ENCODE measurements at places on chromosomes 13 and 19.

DNA sequence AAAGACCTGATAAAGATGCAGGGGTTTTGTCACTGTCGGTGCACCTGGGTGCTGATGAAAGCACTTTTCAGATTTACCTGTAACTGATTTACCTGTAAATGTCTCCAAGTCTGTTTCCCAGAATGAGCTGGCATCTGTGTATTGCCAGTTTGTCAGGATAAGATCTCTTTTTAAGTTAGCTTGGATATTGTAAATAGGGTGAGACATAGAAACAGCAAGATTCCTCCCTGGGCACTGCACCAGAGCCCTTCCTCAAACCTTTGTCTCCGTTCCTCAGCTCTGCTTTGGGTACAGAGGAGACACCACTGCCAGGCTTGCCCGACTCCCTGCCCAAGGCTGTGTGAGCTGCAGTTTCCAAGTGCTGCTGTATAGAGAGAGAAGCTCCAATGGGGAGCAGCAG is 158.6 kb downstream of the TNFRSF19 start:
- no peak for DNase-seq

DNA sequence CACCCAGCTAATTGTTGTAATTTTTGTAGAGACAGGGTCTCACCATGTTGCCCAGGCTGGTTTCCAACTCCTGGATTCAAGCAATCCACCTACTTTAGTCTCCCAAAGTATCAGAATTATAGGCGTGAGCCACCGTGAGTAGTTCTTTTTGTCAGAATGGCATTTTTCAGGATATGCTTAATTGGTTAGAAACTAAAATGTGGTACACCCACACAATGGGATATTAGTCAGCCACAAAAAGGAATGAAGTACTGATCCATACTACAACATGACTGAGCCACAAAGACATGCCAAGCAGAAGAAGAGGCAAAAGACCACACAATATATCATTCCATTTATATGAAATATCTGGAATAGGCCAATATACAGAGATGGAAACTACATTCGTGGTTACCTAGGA is 41.7 kb upstream of the MAP3K10 start:
- DNase-seq, result peak; percentile 57

DNA sequence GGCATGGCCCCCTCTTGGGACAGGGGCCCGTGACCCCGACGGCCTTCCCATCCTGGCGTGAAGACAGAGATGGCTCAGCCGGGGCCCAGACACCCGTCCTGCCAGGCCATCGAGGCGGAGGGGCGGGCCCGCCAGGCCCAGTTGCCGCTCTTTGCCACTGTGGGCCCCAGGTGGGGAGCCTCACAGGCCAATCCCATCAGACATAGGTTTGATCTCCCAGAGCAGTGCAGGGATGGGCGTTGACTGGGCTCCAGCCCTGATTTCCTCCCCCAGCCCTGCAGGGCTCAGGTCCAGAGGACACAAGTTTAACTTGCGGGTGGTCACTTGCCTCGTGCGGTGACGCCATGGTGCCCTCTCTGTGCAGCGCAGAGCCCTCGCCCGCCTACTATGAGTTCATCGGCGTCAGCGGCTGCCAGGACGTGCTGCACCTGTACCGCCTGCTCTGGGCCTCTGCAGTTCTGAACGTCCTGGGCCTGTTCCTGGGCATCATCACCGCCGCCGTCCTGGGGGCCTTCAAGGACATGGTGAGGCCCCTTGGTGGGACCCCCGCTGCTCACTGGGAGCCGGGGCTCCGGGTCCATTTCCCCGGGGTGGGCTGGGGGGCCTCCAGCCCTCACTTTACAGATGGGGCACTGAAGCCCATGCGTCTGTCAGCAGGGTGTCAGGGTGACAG is 42.4 kb downstream of the TMEM255B start:
- no peak for DNase-seq

DNA sequence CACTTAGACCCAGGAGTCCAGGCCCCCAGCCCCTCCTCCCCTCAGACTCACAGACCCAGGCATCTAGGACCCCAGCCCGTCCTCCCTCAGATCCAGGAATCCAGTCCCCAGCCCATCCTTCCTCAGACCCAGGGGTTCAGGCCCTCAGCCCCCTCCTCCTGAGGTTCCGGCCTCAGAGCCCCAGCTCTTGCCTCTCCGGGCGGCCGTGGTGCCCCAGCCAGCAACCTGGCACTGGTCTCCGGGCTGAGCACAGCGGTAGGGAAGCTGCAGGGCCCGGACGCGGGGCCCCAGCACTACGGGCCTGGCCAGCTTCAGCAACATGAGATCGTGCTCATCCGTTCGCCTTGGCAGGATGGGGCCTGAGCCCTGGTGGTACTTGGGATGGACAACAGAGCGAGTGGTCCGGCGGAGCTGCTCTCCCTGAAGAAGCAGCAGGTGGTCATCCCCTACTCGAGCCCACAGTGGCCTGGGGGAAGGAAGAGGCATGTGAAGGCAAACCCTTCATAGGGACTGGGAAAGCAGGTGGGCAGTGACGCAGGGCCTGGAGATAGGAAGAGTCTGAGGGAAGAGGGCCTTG is 3.7 kb downstream of the KLK10 start:
- DNase-seq, result no peak

- no peak for DNase-seq
Observed at GRCh38 chr13:62704875-62705274, 1289.2 kb upstream of the PCDH20 start.

DNA sequence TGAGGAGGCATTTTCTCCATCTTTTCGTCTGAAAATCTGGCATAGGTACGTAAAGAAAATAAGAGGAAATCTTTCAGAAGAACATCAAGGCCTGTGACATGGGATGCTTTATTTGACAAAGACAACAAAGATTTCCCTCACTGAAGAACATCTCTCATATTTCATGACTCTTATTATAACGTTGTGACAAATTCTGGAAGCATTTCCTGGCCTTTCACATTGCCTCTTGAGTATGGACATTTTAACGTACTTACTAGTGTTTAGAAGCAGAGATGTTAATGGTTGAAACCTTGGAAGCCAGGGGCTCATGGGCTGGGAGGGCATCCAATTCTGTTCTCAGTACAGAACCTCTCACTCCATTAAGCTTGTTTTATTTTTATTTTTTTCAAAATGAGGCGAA is 210.8 kb downstream of the DCT start:
- DNase-seq, result no peak

DNA sequence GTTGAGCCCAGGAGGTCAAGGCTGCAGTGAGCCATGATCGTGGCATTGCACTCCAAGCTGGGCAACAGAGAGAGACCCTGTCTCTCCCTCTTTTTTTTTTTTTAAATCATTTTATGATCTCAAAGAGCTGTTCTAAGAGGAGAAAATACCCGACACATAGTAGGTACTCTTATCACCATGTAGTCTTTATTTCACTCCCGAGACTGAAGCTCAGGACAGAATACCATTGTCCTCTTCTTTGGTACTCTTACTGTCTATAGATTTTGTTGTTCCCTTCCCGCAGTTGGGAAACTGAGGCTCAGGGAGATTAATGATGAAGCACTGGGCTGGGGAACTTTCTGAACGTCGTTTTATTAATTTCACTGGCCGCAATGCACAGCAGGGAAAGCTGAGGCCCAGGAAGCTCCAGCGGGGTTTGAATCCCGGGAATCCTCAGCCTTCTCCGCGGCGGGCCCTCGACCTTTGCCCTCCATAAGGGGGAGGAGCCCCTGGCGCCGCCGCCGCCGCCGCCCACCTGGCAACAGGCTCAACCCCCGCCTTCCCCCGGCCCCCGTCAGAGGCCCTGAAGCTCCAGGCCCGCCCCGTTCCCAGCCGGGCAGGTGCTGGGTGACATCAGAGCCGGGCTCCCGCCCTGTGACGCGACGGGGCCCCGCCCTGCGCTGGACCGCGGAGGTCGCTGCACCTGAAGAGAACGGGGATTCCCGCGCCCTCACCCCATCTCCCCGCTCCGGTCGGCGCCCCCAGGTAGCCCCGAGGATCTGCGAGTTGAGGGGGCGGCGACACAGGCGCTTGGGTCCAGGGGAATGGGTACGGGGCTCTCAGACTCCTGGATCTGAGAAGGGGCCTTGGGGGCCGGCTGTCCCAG is 1.6 kb downstream of the MYH14 start:
- no peak for DNase-seq

GRCh38 chr19:12932392-12933286 is 872 bp downstream of the FARSA start:
- DNase-seq, result no peak

DNA sequence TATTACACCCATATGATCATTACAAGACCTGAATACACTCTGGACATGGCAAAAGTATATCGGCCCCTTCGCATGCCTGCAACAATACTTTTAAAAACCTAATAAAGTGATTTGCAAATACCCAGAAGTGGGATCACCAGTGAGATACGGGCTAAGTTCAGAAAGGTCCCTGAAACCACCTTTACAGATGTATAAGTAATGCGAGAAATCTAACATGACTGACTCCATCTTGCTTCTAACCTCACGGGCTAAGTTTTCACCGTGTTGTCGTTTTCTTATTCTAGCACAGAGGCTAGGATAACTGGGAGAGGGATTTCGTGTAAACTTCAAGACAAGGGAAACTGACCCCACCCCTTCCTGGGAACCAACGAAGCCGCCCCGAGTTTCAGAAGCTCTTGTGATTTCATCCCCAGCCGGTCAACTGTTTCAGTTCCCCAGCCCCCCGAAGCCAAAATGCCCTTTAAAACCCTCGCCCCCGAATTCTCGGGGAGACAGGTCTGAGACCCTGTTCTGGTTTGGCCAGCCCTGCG is 703 bp downstream of the NEK3 start:
- DNase-seq, result peak; percentile 47

DNA sequence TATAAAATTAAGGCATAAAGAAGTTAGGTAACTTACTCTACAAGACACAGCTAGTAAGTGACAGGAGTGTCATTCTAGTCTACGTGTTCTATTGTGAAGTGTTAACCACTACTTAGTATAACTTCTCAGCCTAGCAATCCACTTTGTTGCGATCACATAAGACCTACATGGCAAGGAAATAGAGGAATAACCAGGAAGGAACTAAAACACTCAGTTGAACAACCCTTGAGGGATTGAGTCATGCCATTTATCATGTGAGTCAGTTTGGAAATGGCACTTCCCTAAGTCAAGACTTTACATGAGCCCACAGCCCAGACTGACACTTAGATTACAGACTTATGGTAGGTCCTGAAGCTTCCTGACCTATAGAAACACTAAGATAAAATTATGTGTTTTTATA is 279.5 kb upstream of the PCDH20 start:
- peak; percentile 19 for DNase-seq

DNA sequence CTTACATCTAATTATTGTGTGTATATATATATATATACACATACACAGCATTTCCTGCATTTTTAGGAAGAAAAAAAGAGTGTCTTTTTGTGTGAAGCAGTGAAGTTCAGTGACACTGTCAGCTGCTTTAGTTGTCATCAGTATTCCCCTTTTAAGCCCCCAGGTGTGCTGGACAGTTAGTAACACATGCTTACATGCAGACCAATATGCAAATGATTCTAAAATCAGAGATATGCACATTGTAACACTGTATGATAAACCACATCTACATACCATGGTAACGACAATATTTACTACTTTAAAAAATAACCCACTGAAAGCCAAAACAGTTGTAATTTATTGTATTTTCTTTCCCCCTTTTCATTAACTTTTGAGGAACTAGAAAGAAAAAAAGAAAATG is 16.8 kb downstream of the LHFPL6 start:
- DNase-seq, result no peak

Data from suppressor macrophage treated with lipopolysaccharide for 1 hour (primary cell).